Stimulated activated CD4-positive, alpha-beta T cell treated with anti-CD3 and anti-CD28 coated beads, TNF-alpha, amount 100 ng/mL, for 1 hour (primary cell): ENCODE measurements at places on chromosomes 4 and X.

- DNase-seq = no peak
Observed at GRCh38 chrX:12985331-12985730, 10.4 kb downstream of the TMSB4X start.

DNA sequence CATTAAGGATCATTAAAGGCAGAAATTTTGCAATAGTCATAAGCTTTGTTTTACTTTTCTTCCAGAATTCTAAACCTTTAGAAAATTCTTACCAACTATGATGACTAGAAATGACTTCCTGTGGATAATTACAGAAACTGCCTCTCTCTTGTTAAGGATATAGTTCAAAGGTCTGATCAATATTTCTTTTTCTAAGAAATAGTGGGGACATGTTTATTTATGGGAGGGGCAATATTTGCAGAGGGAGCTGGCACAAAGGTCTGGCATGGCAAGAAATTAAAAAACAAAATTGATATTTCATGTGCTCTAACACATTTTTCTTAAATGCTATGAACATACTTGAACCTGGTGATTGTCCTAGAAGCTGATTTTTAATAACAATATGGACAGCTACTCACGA lies 448.9 kb downstream of the KCTD8 start:
- DNase-seq = no peak

GRCh38 chr4:7429069-7429416 lies 5.7 kb downstream of the PSAPL1 start:
- no peak for DNase-seq

DNA sequence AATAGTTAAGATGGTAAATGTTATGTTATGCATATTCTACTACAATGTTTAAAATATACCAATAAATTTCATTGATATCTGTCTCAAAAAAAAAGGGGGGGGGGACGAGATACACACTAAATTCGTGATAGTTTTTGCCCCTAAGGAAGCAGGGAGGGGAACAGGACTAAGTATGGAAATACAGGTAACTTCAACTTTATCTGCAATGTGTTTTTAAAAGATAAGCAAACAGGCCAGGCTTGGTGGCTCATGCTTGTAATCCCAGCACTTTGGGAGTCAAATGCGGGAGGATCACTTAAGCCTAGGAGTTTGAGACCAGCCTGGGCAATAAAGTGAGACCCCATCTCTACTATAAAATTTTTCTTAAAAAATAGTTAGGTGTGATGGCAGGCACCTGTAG lies 13.4 kb upstream of the CLOCK start:
- no peak for DNase-seq

GRCh38 chr4:76147454-76148141 lies 599 bp downstream of the NUP54 start:
- DNase-seq = no peak

DNA sequence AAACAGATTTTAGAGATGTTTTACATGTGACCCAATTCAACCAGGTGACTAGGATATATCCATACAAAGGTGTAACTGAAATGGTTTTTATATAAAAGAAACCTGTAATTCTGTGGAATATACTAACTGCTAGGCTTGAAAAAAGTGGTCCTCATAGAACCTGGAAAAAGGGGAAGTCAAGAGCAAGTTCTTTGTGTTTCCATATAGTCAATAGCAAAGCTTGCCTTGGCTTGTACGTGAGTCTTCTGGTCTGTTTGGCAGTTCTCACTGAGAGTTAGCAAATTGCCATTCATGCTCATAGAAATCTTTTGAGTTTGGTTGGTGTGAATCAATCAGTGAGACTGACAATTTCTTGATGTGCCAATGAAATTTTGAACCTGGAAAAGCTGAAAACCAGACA lies 79.4 kb upstream of the SMIM10 start:
- no peak for DNase-seq

GRCh38 chrX:18026166-18026565 lies 165.1 kb upstream of the RAI2 start:
- DNase-seq = no peak

DNA sequence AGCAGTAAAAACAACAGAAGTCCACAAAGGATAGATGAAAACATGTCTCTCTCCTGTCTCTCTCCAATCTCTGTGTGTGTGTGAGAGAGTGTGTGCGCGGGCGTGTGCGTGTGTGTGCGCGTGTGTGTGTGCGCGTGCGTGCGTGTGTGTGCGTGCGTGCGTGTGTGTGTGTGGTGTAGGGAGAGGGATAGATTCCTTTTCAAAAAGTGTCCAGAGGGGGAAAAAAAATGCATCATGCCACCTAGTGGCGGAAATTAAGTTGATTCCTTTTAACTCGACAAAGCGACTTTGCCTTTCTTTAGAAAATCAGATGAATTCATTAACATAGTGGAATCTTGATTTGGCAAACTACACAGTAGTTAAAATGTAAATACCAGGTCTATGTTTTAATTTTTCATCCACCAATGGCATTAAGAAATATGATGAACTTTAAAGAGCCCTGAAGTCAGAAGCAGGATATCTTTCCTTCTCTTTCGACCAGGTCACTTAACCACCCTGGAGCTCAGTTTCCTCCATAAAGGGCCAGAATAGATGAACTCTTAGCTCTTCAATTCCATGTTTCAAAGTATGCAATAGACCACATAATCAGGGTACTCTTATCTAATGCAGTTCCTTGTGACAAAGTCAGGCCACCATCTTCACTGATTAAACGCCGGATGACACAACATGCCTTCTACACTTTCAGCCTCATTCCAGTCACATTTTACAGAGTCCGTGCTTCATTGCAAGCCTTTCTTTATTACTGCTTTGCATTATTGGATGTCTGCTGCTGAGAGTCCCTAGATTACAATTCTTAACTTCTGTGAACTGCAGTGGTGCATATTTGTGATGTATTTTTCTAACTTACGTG lies 162.8 kb downstream of the FBXO8 start:
- no peak for DNase-seq

DNA sequence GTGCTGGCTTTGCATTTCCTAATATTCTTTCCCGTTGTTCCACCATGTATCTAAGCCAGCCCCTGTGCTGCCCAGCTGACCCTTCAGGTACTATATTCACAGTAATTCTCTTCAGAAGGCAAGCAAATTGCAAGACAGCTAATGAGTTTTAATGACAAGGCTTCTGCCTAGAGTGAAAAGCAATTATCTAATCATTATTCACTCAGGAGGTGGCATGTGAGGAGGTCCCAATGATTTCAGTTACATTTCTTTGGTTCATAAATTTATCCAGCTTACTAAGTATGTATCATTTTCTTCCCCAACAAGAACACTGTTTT lies 123.0 kb downstream of the RASGEF1B start:
- no peak for DNase-seq
